ENCODE measurements at places on chromosomes 12 and 14. TPM values are rescaled to one million over a fixed set of nuclear protein-coding genes. Genes with fewer than 3 reads are reported as not detected.

Gene STXBP6
- not detected for total RNA-seq

Gene AGAP2
- total RNA-seq: not detected

Gene AQP6
- not detected for total RNA-seq

DNA sequence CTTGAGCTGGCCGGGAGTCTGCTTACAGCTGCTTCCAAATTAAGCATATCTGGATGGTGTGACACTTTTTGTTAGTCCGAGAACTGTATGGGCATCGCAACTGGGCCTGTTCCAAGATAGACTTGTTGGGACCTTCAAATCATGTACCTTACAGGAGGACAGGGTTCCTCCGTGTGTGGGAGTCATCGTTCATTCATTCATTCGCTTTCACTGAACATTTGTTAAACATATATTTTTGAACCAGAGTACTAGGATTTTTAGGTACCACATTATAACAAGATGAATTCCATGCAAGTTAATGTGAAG is 387 bp upstream of the IPO8 start:
- no peak for DNase-seq

DNA sequence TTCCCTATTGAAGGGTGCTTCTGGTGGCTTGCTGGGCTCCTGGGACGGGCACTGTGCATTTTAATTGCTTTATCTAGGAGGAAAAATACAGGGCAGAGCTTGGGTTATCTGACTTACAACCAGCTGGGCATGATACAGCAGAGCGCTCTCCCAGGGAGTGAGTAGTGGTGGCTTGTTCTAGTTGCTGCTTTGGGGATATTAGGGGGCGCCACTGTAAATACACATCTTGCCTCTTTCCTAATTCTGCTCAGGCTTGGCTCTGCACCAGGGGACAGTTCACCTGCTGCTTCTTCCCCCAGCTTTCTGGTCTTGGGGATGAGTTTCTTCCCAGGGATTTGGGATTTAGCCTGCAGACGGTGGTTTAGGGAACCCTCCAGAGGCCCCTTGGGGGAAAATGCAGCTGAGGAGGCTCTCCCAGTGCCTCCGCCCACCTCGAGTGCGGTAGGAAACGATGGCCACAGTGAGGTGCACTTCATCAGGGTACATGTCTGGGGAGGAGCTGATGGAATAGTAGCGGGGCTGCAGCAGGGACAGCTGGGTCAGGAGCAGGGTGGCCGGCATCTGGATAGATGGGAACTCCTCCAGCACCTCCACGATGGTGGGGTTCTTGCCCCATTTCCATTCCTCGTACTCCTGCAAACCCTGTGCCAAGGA is 36.9 kb upstream of the FBXO21 start:
- no peak for DNase-seq

DNA sequence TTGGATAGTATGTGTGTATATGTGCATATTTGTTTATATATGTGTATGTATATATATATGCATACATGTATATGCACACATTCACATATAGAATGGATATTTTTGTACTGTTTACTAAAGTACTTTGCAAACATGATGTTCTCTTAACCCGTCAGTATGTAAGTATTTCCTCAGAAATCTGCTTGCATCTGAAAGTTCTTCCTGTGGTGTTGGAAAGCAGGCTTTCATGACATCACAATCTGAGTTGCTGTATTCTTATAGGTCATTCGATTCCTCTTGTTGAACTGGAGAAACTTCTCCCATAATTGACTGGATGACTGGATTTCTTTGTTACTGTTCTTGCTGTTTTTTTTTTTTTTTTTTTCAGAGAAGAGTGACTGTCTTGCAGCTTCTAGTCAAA is 29.1 kb downstream of the GABARAPL1 start:
- no peak for DNase-seq

GRCh38 chr14:32027255-32027939 is 49.7 kb upstream of the ARHGAP5 start:
- no peak for DNase-seq

DNA sequence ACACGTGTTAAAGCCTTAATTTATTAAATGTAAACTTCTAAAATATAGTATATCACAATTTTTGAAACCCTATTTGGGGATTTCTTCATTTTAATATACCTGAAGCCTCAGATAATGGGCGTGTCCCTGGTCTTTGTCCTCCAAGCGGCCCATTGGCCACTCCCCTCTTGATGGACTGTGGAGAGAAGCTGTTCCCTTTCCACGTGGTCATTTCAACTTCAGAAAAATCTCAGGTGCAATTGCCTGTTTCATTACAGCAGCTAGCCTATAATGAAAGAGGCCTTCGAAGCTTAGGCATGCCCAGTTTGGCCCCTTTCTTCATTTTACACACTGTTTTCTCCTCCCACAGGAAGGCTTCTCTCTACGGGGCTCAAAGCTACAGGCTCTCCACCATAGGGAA is 131.4 kb upstream of the ARHGAP5 start:
- no peak for DNase-seq

DNA sequence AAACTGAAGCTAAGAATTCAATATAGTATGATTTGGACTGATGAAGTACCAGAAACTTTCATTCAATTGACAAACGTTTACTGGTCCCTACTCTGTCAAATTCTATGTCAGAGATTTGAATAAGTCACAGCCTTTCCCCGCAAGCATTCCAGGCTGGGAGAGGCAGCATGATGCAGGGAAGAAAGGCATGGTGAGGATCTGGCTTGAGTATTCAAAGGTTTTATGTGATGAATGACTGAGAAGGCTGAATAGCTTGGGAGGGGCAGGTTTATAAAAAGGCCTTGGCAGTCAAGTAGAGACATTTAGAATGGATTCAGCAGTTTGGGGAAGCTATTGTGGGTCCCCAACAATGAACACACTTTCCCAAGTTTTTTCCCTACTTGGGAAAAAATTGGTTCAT is 431.8 kb downstream of the DPF3 start:
- DNase-seq: no peak

DNA sequence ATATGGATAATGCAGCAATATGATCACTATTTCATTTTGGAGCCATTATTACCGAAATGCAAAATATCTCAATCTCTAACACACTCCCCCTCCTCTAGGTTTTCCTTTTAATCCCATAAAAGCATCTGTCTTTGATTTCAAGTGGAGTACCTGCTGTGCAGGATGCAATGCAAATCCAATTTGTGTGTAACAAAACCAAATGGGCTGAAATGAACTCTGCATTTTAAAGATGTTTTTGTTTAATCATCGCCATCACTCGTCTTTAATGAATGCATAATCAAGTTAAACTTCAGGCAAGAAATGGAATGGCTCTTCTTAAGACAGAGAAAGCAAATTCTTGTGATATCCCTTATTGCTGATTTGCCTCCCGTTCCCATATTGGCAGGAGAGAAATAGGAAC is 114.3 kb downstream of the SLC15A5 start:
- no peak for DNase-seq

DNA sequence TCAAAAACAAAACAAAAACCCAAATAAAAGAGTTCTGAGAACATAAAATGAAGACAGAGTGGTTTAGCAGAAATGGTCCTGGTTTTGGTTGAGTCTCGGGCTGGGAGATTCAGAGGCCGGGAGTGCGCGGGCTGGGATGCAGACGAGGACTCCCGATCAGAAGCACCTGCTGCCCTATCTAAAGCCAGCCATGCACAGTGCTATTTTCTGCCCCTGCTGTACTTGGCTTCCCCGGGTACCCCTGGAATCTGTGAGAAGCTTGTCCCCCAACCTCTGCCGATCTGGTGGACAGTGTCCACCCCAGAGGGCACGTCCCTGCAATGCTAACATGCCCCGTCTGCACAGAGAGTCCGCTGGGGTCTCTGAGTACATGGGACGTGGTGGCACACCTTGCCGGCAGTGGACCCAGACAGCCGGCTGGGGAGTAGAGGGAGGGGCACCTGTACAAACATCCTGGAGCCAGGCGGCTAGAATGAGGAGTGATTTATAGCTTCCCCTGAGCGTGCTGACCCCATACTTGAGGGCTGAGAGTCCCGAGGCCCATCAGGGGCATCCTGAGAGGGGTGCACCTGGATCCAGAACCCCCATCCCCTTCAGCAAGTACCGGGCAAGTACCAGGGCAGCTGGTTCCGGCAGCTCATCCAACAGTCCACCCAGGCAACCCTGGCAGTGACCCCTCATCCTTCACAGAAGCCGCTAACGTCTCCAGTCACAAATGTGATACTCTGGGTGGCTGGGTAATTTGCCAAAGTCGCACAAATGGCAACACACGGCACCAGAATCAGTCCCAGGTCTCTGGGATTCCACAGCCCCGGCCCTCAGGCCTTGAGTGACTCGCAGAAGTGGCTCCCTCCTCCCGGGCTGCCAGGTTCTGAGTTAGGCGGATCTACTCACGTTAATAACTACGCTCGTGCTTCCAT is 37.1 kb downstream of the CHGA start:
- DNase-seq: no peak

DNA sequence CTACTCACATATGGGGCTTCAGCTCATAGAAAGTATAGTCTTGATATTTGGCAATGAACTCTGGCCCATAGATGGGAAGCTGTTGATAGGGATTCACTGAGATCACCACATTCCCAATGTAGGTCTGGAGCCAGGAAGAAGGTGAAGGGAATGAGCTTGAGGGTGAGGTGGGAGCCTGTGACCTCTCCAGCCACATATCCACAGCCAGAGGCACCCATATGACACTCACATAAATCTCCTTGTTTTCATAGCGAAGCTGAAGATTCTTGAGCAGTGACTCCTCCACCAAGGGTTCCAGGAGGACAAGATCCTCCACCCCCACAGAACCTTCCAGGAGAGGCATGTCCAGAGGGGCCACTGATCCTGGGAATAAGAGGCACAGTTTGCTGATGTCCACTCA is 1.9 kb downstream of the MYO1A start:
- DNase-seq: no peak

DNA sequence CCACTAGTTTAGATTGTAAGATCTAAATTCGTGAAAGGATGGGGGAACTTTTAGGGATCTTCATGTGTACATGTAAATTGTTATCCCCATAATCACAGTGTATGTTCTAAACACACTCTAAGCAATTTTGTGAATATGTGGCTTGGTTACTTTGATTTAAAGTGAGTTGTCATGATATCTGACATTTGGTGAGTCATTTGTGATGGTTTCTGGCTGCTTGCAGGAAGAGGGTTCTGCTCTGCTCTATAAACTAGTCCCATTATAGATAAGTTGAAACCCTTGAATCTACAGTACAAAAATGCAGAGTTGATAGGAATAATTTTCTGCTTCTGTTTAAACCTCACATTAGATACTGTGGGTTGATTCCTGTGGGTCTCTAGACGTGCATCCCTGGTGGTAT is 14.8 kb downstream of the GUCY2C start:
- no peak for DNase-seq

DNA sequence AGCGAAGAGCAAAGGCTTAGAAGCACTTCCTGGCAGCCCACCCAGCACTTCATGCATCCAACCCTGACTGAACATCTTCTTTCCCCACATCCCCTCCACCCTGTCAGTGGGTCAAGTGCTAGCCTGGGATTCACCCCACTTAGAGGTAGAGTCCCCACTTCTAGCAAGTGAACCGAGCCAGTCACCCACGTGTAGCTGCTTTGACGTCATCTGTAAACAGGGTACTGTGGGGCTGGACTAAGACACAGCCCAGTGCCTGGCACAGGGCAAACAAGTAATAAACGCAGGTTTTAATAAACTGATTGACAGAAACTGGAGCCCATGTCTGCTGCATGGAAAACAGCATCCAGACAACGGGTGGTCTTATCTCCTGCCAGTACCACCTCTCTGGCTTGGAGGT is 61.7 kb downstream of the ITPK1 start:
- no peak for DNase-seq

All from MG63 (cell line).